SK-MEL-5 (cell line): ENCODE measurements at places on chromosomes 5 and 9.

DNA sequence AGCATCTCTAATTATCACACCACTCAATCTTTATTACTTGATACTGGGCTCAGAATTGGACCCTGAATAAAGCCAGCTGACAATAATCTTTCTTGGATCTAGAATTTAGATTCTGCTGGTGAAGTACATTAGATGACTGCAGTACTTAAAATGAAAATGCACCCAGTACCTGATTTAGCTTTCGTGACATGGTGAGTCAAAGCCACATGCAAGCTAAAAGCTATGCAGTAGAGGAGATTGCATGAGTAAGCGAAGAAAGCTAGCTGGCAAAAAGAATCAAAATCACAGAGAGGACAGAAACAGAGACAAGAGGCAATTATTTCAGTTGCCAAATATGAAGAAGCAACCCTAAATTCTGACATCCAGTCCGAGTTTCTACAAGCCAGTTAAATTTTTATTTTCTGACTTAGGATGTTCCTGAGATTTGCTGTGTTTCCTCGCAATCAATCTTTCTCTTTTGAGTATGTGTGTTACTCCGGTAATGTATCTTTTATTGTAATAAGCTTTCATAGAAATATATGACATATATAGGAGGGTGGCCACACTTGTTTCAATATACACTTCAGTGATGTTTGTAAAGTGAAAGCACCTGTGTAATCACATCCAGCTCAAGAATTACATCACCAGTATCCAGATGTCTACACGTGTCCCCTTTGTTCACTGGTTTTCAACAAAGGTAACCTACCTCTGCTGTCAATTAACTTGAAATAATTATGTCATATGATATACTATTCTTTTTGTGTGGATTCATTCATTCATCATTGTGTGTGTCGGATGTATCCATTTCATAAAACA lies 101.7 kb downstream of the CDH18 start:
- DNase-seq, result no peak

GRCh38 chr5:43619380-43619779 lies 16.4 kb downstream of the NNT start:
- no peak for DNase-seq

GRCh38 chr9:76926324-76926741 lies 20.4 kb upstream of the PRUNE2 start:
- peak; percentile 52 for DNase-seq

GRCh38 chr5:149429839-149430721 lies 51.0 kb upstream of the IL17B start:
- peak; percentile 42 for DNase-seq
